Psoas muscle (tissue), 8 donors: ENCODE measurements at places on chromosomes 2 and 18. TPM values are rescaled to one million over a fixed set of nuclear protein-coding genes. Genes with fewer than 3 reads are reported as not detected.

COL6A3 gene
- total RNA-seq = 74.1 TPM

GCG gene
- total RNA-seq = not detected

M1AP gene
- not detected for total RNA-seq

SRD5A2 gene
- total RNA-seq = 0.10 TPM

- no peak for DNase-seq
These were observed 128.7 kb downstream of the NCKAP5 start for GRCh38 chr2:133439565-133439920.

GRCh38 chr2:74146929-74147726 lies 584 bp downstream of the BOLA3 start:
- DNase-seq = no peak

DNA sequence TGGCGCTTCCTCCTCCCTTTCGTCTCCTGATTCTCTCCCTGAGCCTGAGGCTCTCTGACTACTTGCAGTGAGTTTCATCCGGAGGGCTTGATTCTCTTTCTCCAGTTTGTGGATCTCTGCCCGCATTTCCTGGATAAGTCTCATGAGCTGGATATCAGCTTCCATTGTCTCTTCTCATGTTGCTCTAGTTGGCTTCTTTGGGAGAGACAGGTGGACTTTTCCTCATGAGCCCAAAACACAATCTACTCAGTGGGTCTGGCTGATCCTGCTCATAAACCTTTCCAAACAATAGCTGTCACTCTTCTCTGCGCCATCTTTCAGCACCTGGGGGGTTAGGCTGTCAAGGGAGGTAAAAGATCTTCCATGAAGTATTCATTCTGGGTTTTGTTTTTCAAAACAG lies at the start of gene CCDC195:
CCDC195 (minus strand) TSS at position 165 of the 400 bp plus-strand sequence; CDS start at position 165, 0 bp downstream.
- no peak for DNase-seq

GRCh38 chr2:39530411-39530866 lies 93.4 kb upstream of the MAP4K3 start:
- no peak for DNase-seq

DNA sequence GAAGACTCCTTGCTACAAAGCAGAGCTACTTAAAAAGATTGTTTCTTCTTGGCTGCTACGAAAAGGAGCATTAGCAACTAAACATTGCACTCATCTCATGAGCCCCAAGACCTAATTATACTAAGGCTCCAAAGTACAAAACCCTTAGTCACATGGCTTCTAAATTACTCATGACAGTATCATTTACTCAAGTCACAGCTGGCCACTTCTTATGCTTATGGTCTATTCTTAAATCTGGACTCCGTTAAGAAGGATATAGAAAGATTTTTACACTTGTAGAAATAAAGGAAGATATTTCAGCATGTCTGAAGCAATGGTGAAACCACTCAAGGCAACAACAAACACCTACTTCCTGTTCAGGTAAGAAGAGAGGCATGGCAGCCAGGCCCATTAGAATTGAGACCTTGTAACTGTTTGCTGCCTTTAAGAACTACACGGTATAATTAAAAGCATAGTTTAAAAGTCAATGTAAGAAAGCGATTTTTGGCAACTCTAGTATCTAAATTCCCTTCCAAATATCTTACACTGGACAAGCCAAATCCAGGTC lies 12.7 kb downstream of the ANKRD44 start:
- no peak for DNase-seq

DNA sequence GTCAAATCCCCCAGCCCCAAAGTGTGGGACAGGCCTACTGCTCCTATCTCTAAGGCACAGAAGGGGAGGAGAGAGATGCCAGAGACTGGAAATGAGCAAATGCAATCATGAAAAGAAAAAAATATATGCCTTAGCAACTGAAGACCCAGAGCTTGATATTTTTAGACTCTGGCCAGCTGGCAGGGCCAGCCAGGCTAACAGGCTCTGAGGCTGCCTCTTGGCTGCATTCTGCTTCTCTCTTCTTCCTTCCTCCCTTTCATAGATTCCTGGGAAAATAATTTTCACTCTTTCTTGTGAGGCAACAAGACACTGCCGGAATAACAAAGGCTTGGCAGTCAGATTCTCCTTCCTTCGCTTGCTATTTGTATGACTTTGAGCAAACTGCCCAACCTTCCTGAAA lies 209.1 kb downstream of the RAD51AP2 start:
- DNase-seq = no peak

- DNase-seq = no peak
These were observed 446 bp upstream of the COPS7B start for GRCh38 chr2:231785822-231786176.

DNA sequence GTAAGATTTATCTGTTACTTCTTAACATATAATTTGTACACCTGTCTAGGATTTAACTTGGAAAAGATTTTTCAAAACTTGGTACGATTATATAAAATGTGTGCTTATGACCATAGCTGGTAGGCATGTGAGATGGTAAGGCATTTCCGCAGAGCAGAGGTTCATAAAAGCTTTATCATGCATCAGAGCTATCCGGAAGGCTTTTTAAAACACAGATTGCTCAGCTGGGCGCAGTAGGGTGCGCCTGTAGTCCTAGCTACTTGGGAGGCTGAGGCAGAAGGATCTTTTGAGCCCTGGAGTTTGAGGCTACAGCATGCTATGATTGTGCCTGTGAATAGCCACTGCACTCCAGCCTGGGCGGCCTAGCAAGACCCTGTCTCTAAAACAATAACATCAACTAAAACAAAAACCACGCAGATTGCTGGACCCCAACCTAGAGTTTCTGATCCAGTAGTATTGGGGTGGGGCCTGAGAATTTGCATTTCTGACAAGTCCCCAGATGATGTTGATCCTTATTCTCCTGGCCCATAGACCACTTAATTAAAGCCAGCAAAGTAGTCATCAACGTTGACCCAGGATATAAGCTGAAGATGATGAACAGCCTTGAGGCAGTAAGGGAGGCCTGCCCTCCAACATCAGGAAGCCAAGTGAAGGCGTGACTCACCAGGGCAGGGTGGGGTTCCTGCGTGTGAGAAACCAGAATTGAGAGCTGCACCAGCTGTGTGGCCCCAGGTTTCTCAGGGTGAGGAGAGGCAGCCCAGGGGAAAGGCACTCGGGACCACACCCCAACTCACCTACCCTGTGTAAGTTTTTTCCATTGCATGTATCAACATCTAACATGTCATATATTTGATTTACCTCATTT lies 21.6 kb upstream of the SLC20A1 start:
- DNase-seq = peak; percentile 48

DNA sequence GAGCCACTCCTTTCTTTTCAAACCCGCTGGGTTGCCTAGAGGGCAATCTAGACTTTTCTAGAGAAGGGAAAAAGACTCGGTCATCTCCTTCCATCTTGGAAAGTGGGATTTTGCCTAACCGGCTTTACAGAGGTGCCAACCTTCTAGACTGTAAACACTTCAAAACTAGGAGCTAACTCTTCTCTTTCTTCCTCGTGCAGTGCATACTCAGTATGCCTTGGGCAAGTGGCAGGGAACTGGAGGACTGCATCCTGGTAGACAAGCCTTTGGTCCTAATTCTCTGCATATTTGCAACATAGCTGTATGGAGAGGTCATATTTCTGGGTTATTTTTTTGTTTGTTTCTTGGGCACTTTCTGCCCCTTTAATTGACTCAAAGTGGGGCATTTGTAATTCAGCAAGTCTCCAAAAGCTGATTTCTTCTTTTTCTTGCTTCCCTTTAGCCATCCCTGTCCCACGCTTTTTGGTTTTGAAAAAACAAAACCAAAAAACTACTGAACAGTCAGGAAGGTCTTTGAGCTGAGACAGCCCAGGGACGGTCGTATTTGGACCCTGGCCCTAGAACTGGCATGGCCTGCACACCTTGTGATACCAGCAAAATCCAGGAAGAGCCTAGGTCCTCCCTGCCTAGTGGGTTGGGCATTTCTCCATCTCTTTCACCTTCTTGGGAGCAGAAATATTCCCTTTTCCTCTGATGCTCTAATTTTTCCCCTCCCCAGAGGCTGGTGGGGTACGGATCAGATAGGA lies 5.8 kb upstream of the GATA6 start:
- no peak for DNase-seq

DNA sequence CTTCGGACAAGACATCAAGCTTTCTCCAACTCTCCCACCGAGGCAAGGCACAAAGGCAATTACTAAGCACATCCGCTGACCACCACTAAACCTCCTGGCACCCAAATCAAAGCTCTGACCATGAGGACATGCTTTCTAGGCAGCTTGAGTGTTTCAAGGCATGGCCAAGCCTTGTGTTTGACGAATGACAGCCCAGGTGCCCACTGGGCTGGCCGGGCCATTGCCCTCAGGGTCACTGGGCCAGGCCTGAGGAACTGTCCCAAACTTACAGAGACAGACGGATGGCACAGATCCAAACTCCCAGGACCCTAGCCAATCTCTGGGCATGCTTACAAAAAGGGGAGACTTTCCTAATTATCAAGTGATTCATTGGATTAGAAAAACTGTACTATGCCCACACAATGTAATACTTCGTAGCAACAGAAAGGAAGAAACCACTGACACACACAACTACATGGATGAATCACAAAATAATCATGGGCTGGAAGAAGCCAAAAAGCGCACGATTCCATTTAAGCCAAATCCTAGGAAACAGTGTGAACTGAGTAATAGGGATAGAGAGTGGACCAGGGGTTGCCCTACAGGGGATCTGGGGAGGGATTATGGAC lies 20.2 kb downstream of the CRACDL start:
- no peak for DNase-seq

GRCh38 chr18:45384137-45384961 lies 230.9 kb upstream of the SLC14A2 start:
- DNase-seq = peak; percentile 29
